ENCODE measurements at places on chromosomes 5 and 9.
A peak's percentile ranks its signal among the peaks of the same experiment; 100 is the strongest.

DNA sequence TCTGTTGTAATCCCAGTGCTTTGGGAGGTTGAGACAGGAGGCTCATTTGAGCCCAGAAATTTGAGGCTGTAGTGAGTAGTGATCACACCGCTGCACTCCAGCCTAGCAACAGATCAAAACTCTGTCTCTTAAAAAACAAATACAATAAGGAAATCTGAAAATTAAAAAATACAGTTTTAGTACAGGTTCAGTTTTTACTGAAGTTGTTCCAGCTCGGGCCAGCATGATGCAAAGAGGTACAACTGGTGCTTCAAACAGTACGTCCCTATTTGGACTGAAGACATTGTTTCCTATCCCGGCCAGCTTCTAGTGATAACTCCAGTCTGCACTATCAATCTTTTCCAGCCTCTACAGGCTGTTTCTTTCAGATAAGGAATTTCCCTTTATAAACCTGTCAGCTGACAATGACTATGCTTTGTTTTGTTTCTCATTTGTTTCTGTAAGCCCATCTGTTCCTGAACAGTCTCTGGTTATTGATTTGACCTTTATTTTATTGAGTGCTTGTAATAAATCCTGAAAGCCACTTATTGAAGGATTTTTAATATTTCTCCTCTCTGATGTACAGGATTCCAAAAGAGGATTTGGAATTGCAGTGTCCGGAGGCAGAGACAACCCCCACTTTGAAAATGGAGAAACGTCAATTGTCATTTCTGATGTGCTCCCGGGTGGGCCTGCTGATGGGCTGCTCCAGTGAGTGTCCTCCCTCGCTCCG is 41.9 kb downstream of the TJP2 start:
- DNase-seq: no peak

DNA sequence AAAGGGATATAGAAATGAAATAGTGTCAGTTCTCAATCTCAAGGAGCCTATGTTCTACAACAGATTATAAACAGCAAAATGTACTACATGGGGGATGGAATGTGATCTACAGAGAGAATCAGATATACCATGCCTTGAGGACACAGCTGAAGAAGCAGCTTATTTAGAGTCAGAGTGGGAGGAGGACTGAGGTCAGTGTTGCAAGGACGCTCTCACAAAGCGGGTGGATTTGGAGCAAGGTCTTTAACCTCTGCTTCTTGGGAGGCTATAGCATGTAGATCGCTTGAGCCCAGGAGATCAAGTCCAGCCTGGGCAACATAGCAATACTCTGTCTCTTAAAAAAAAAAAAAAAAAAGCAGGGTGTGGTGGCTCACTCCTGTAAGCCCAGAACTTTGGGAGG is 32.8 kb upstream of the PLIN2 start:
- DNase-seq: no peak

GRCh38 chr5:111960476-111961215 is 203.7 kb upstream of the NREP start:
- no peak for DNase-seq

- no peak for DNase-seq
These were observed 16.1 kb downstream of the BASP1 start for GRCh38 chr5:17233488-17233887.

GRCh38 chr9:111843971-111844370 is 49.2 kb upstream of the SHOC1 start:
- DNase-seq: no peak

- no peak for DNase-seq
These were observed 609.6 kb downstream of the TAF11L14 start for GRCh38 chr5:18243846-18244245.

GRCh38 chr5:92309336-92309991 is 926.3 kb upstream of the ARRDC3 start:
- no peak for DNase-seq

- DNase-seq: no peak
These were observed 18.1 kb downstream of the COL5A1 start for GRCh38 chr9:134659688-134660131.

DNA sequence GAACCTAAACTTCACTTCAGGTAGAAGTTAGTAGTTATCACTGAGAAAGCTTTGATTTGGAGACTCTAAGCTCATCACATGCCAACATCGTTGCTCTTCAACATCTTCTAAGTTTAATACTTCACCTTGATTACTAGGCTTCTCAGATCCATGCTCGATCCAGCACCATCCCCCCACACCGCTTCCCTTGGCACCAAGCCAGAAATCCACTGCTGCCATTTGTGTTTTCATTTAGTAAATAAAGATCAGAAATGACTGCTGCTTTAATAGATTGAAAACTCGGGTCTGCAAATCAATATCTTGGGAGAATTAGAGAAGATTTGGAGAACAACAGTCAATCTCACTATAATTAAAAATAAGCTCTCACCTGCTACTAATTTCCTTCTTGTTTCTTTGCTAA is 214.7 kb upstream of the NR4A3 start:
- DNase-seq: no peak

DNA sequence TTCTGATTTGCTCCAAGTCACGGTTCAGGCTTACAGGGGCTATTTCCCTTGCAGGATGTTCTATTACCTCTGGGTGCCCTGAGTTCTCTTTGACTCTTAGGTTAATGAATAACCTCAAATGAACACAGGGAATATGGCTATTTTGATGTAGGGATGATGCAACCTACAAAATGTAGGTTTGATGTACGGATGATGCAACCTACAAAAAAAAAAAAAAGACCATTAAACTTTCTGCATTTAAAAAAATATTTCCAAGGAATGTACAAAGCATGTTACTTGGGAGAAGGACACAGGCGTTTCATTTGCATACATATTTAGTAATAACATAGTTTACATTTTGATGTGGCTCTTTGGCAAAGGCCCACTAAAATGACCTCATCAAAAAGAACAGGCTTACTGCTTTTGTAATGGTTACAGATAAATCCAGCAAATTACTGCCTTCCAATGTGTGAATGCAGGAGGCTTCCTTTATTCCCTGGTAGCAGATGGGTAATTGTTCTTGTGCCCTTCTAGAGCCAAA is 36.3 kb downstream of the ZNF474 start:
- no peak for DNase-seq

DNA sequence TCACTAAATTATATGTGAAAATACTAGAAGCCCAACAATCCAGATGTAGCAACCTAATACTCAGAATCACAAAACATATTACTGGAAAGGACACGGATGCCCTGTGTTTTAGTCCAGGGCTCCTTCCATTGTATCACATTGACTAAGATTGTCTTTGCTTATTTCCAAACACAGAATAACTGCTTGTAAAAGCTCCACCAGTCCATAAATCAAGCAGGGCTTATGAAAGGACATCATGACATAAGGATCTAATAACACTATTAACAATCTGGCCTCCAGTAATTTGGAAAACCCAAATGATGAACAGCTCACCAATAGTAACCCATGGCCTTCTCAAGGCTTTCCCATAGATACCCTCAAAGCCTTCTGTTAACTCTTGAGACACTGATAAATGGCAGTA is 39.8 kb downstream of the WDR41 start:
- no peak for DNase-seq

DNA sequence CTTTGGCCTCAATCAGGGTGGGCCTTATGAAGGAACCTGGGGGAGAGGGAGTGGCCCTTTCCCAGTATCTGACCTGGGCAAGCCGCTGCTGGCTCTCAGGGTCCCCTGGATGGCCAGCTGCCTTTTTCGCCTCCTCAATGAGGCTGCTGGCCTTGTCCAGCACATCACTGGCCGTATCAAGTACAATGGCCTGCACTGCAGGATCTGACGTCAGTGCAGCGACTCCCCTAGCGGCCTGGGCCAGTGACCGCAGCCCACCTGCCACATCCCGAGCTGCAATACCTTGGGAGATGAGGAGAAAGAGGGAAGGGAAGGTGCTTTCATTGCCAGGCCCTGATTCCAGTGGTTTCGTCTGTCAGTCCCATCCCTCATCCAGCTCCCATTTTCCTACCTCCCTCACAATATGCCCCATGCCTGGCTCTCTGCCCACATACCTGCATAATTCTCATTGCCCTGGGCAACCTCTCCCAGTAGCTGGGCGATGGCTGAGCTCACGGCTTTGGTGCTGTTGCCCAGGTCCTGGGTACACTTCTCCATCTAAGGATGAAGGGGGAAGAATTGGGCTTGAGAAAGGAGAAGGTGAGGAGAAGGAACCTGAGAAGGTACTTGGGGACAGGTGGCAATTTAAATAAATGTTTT is 19.1 kb downstream of the TLN1 start:
- DNase-seq: no peak

GRCh38 chr5:33810491-33811120 is 81.2 kb downstream of the ADAMTS12 start:
- no peak for DNase-seq

DNA sequence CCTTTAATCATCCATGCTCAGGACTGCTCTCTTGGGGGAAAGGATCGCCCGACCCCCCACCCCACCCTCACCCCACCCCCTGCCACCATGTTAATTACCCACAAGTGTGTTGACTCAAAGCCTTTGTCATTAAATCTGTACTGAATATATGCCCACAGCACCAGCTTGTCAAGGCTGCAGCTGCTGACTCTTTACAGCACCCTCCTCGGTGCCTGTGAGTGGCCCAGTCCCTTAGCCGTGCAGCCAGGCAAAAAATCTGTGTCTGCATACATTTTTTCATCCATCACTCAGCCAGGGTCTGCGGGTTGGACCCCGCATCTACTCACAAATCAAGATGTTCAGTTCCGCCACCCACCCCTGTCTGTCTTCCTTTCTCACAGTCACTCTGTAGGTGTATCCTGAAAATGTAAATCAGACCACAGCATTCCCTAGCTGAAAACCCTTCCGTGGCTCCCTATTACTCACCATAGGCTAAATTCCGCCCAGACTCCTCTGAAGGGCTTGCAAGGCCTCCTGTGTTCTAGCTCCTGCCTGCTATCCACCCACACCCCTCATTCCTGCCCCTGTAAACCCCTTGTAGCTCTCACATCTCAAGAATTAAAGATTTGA is 53.7 kb upstream of the KCNIP1 start:
- no peak for DNase-seq

DNA sequence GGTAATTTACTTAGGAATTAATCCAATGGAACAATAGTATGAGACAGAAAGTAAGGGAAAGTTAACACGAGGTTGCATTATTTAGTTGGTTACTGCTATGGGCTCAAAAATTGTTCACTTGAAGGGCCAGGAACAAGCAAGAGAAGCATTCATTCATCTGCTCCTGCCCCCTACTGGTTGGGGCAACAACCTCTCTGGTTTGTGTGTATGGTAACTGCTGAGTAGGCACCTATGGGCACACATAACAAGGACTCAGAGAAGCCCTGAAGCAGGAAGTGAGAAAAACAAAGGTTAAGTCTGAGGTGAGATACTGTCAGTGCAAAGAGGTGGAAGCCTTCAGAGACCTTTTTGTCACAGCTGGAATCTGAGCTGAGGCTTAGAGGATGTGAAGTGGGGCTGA is 34.4 kb upstream of the RANBP6 start:
- DNase-seq: peak; percentile 15
